ENCODE measurements at places on chromosomes 5 and 9. TPM values are rescaled to one million over a fixed set of nuclear protein-coding genes. Genes with fewer than 3 reads are reported as not detected.

DNA sequence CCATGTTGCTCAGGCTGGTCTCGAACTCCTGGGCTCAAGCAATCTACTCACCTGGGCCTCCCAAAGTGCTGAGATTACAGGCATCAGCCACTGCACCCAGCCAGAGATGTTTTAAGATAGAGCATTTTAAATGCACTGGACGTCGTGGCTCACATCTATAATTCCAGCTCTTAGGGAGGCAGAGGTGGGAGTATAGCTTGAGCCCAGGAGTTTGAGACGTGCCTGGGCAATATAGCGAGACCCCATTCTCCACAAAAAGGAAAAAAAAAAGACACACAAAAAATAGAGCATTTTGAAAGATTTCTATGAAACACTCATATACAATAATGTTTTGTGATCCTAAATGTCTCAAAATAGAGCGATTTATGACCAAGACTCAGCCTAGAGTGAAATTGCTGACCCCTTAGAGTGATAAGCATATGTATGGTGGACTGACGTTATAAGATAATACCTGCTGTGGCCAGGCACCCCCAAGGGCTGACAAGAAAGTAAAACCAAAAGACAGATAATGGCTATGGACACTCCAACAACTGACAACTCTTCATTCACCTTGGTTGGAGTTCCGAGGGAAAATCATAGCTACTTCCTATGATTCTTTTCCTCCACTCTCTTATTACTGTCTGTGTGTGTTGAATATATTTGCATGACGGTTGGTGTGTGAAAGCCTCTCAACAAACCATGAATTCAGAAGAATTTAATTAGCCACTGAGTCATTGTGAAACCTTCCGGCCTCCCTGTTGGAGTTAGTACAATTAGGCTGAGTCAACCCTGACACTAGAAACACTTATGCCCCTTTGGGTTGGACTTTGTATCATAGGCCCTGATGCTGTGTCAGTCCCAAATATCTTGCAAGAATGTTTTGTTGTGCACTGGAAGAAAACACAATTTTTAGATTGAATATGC, 526.5 kb upstream of the NUDT12 start:
- no peaks in the 10 kb centered on the region for H3K36me3 ChIP-seq
- no peak overlapping the region for H3K4me3 ChIP-seq
- H3K4me1 ChIP-seq: no peaks in the 10 kb centered on the region

- no peaks in the 10 kb centered on the region for H3K36me3 ChIP-seq
- peaks cover 26% of the 10 kb centered on the region for H3K4me1 ChIP-seq
- no peaks in the 10 kb centered on the region for H3K27me3 ChIP-seq
Measured at GRCh38 chr9:2846115-2846514, 2.2 kb upstream of the PUM3 start.

PCDHA5 gene
- 0.33 TPM for total RNA-seq

MTAP gene
- 19.9 TPM for total RNA-seq

GRCh38 chr9:129322641-129323375, 144.7 kb upstream of the IER5L start:
- peak overlapping the region; percentile 93 for H3K27ac ChIP-seq
- H3K36me3 ChIP-seq: no peaks in the 10 kb centered on the region
- H3K4me3 ChIP-seq: no peak overlapping the region
- H3K4me1 ChIP-seq: peaks cover 26% of the 10 kb centered on the region
- no peaks in the 10 kb centered on the region for H3K27me3 ChIP-seq

- DNase-seq: no peak
- no peak overlapping the region for H3K4me3 ChIP-seq
- H3K4me1 ChIP-seq: no peaks in the 10 kb centered on the region
- H3K27ac ChIP-seq: no peak overlapping the region
- H3K36me3 ChIP-seq: no peaks in the 10 kb centered on the region
Measured at GRCh38 chr9:17856995-17857394, 278.1 kb downstream of the SH3GL2 start.

DNA sequence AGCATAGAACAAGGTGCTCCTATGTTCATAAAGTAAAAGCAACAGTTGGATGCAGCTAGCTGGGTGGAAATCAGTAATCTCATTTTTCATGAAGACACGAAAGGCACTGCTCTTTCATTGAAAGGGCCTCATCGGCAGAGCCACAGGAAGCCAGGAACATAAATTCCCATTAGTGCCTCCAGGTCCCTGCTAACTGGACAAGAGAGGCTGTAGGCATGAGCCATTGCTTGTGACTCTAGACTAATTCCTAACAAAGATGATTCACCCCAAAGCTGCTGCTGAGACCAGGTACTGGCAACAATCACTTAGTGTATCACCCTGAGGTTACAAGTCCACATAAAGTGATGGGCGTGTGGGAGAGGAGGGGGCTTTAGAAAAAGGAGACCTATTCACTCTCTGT, 141.8 kb downstream of the BRINP1 start:
- H3K4me3 ChIP-seq: no peak overlapping the region
- no peaks in the 10 kb centered on the region for H3K36me3 ChIP-seq
- H3K27ac ChIP-seq: no peak overlapping the region
- DNase-seq: no peak
- H3K4me1 ChIP-seq: no peaks in the 10 kb centered on the region
- no peaks in the 10 kb centered on the region for H3K27me3 ChIP-seq

DNA sequence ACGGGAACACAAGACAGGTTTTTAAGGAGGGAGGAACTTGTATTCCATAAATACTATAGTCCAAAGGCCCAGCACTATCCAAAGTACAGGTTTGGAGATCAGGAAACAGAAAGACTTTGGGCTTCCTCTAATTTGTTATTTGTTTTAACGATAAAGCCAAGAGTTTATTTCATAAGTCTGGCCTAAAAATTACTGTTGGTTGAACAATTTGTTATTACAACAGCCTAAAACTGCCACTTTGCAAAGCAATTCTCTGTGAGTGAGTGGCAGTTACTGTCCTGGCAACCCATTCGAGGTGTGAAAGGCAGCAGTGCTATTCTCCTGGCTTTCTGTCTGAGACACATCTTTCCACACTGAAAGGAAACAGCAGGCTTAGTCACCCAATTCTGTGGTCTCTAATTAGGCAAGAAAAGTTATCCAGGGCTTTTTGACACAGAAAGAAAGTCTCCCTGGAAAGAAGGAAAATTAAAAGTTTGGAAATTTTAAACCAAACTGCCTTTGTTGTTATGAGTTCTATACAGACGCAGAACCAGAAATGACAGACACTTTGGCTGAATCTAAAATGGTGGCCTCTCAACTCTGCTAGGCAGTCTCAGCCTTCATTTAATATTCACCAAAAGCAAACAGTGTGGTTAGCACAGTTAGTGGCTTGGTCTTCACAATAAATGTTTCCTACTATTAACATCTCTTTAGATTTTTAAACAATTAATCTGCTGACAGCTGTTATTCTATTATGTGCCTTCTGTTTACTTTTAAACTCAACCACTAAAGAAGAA, 33.9 kb downstream of the PSMB7 start:
- peaks cover 15% of the 10 kb centered on the region for H3K36me3 ChIP-seq
- no peak overlapping the region for H3K27ac ChIP-seq
- no peaks in the 10 kb centered on the region for H3K27me3 ChIP-seq
- no peak for DNase-seq
- H3K4me1 ChIP-seq: no peaks in the 10 kb centered on the region

GRCh38 chr5:135973323-135974020, 18.7 kb upstream of the LECT2 start:
- no peaks in the 10 kb centered on the region for H3K4me1 ChIP-seq
- no peaks in the 10 kb centered on the region for H3K27me3 ChIP-seq
- no peak for DNase-seq
- no peak overlapping the region for H3K27ac ChIP-seq
- H3K36me3 ChIP-seq: no peaks in the 10 kb centered on the region

DNA sequence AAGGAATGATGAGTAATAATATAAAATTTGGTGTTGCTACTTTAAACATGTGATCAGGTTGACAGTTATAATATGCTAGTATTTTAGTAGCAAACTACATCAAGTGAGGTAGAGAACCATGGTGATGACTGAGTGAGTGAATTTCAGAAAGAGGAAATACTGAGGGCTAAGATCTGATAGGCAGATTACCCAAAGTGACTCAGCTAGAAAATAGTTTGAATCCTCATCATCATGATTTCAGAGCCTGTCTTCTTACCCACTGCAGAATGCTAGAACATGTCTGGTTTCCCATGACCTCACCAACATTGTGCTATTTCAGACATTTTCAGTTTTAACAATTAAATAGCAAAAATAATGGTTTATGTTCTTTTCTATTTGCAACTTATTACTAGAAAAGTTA, 602.1 kb downstream of the TAF11L14 start:
- DNase-seq: no peak
- H3K36me3 ChIP-seq: no peaks in the 10 kb centered on the region
- no peak overlapping the region for H3K27ac ChIP-seq
- H3K4me3 ChIP-seq: no peak overlapping the region
- H3K27me3 ChIP-seq: no peaks in the 10 kb centered on the region

GRCh38 chr9:95316794-95317118, 753 bp downstream of the FANCC start:
- H3K27ac ChIP-seq: peak overlapping the region; percentile 65
- H3K36me3 ChIP-seq: no peaks in the 10 kb centered on the region
- H3K4me3 ChIP-seq: peak overlapping the region; percentile 81
- DNase-seq: peak; percentile 69
- H3K27me3 ChIP-seq: no peaks in the 10 kb centered on the region

- H3K4me1 ChIP-seq: no peaks in the 10 kb centered on the region
- H3K36me3 ChIP-seq: no peaks in the 10 kb centered on the region
- H3K27ac ChIP-seq: no peak overlapping the region
- no peaks in the 10 kb centered on the region for H3K27me3 ChIP-seq
- DNase-seq: no peak
Measured at GRCh38 chr5:167128581-167128980, 1162.9 kb upstream of the WWC1 start.

DNA sequence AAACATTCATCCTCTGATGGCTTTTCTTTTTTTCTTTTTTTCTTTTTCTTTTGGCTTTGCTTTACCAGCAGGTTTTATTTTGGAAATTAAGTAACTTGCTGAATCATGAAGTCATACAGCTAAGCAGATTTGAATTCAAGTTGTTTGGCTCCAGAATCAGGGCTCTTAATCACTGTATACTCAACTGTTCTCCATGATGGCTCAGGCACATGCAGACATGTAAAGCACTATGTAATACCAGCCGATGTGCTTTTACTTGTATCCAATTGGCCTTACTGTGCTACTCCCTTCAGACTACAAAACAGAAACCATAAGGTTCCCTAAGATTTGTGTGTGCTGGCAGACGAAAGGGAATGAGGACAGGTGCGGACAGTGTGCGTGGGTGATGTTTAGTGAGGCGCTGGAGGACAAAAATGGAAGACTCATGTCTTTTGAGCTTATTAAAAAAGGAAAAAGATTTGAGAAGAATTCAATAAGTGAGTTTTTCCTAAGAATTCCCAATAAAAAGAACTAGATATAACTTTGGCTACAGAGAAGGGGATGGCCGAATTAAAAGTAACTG, 44.7 kb upstream of the OTP start:
- H3K4me1 ChIP-seq: no peaks in the 10 kb centered on the region
- no peak overlapping the region for H3K27ac ChIP-seq
- H3K4me3 ChIP-seq: no peak overlapping the region
- H3K27me3 ChIP-seq: no peaks in the 10 kb centered on the region

SCGB3A1 gene
- total RNA-seq: 1.0 TPM

GRCh38 chr5:78605611-78606010, 43.0 kb downstream of the LHFPL2 start:
- no peaks in the 10 kb centered on the region for H3K36me3 ChIP-seq
- H3K4me3 ChIP-seq: no peak overlapping the region
- no peak for DNase-seq
- H3K27me3 ChIP-seq: no peaks in the 10 kb centered on the region
- H3K4me1 ChIP-seq: no peaks in the 10 kb centered on the region

DNA sequence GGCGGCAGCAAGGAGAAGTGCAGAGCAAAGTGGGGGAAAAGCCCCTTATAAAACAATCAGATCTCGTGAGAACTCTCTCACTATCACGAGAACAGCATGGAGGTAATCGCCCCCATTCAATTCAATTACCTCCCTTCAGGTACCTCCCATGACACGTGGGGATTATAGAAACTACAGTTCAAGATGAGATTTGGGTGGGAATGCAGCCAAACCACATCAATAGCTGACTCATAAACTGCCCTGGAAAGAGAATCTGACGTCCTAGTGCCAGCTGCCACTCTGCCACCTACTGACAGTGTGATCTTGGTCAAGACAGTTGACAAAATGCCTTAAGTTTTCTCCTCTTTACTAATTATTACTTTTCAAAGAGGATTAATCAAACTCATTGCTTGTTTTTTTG, 128.3 kb downstream of the GPBP1 start:
- DNase-seq: no peak
- H3K27me3 ChIP-seq: no peaks in the 10 kb centered on the region
- H3K4me3 ChIP-seq: no peak overlapping the region
- H3K4me1 ChIP-seq: peaks cover 7% of the 10 kb centered on the region
- no peak overlapping the region for H3K27ac ChIP-seq

BTNL8 gene
- total RNA-seq: 4.2 TPM

DNA sequence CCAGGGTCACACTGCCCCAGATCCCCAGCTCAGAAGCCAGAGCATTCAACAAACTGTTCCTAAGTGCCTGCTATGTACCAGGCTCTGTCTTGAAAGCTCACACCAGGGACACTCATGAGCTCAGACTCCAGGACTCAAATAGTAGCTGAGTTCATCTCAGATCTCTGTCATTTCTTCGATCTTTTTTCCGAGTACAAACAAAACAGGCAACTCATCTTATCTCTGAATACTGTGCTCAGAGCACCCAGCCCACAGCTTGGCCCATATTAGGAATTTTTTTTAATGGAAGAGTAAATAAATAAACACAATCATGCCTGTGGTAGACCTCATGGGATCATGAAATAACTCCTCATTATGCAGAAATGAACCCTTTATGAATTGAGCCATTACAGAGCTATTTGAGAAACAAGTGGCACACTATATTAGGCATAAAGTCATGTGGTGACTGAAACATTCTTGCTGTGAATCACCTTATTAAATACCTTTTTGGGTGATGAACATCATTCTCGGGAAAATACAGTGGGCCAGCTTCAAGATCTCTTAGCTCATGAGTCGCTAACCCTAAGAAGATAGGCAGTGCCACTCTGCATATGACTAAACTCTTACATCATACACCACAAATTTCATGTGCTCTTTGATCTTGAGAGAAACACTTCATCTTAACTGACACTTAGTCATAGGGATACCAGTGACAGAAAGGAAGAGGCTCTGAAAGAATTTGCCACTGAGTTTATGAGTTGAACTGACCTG, 9.9 kb downstream of the SH3RF2 start:
- H3K27ac ChIP-seq: no peak overlapping the region
- no peaks in the 10 kb centered on the region for H3K36me3 ChIP-seq
- DNase-seq: peak; percentile 18
- no peaks in the 10 kb centered on the region for H3K27me3 ChIP-seq

GRCh38 chr5:433836-434235, 9.1 kb upstream of the EXOC3 start:
- no peak for DNase-seq
- no peaks in the 10 kb centered on the region for H3K27me3 ChIP-seq
- H3K27ac ChIP-seq: no peak overlapping the region
- H3K4me3 ChIP-seq: no peak overlapping the region
- no peaks in the 10 kb centered on the region for H3K4me1 ChIP-seq
- H3K36me3 ChIP-seq: no peaks in the 10 kb centered on the region

BNC2 gene
- 14.9 TPM for total RNA-seq

POU5F2 gene
- 9.4 TPM for total RNA-seq

PDCD1LG2 gene
- total RNA-seq: 2.1 TPM

GRCh38 chr9:29750062-29750461, 2176.8 kb upstream of the C9orf72 start:
- H3K4me1 ChIP-seq: no peaks in the 10 kb centered on the region
- H3K27me3 ChIP-seq: no peaks in the 10 kb centered on the region
- no peaks in the 10 kb centered on the region for H3K36me3 ChIP-seq
